ENCODE measurements at places on chromosomes 16 and 17. TPM values are rescaled to one million over a fixed set of nuclear protein-coding genes. Genes with fewer than 3 reads are reported as not detected.

GRCh38 chr16:84881702-84882521, 62.1 kb downstream of the CRISPLD2 start:
- no peak for DNase-seq

- DNase-seq = no peak
Observed at GRCh38 chr17:60060474-60060873, 18.2 kb downstream of the HEATR6 start.

GRCh38 chr16:25709213-25709612, 17.5 kb downstream of the HS3ST4 start:
- DNase-seq = no peak

- no peak for DNase-seq
Observed at GRCh38 chr16:22073350-22073749, 19.0 kb upstream of the VWA3A start.

- DNase-seq = no peak
Observed at GRCh38 chr17:38617967-38618760, 12.4 kb upstream of the SRCIN1 start.

The USP10 gene
- 100 TPM for total RNA-seq

The CIITA gene
- total RNA-seq = 0.69 TPM

The SETD1A gene
- total RNA-seq = 24.3 TPM

The TBC1D3K gene
- not detected for total RNA-seq

- DNase-seq = no peak
Observed at GRCh38 chr17:33137426-33137825, 145.8 kb downstream of the SPACA3 start.

DNA sequence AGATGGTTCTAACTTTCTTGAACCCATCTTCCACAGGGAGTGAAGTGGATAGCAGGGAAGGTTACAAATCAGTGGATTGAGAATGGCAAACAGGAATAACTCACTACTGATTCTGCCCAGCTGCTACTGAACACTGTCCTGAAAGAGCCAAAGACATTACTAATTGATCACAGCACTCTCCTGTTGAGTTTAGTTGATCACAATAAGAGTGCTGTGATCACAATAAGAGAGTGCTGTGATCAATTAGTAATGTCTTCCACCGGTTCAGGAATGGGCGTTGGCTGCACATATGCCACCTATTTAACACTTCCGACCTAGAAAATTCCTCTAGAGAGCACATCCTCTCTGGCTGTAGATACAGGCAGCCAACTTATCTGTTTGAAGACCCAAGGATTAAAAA, 11.4 kb downstream of the CFAP97D1 start:
- DNase-seq = no peak

All from glutamatergic neuron (in vitro differentiated cells).